ENCODE measurements at places on chromosomes 5 and 9.
A peak's percentile ranks its signal among the peaks of the same experiment; 100 is the strongest.

GRCh38 chr5:177361418-177362291 lies 3.9 kb downstream of the RGS14 start:
- peak; percentile 47 for DNase-seq

DNA sequence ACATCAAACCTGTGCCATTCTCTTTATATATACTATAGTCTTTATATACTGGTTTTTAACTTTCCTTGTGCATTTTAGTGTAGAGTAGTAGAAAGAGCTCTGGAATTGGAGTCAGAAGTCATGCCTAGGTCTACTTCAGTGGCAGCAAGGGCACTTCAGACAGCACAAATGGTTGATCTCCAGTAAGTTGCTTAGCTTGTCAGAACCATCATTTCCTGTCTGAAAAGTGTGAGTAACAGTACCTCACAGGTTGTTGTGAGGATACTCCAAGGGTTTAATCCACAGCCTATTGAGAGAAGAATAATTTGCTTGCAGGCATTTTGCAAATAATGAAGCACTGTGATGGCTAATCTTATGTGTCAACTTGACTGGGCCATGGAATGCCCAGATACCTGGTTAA lies 95.8 kb upstream of the NR4A3 start:
- no peak for DNase-seq

DNA sequence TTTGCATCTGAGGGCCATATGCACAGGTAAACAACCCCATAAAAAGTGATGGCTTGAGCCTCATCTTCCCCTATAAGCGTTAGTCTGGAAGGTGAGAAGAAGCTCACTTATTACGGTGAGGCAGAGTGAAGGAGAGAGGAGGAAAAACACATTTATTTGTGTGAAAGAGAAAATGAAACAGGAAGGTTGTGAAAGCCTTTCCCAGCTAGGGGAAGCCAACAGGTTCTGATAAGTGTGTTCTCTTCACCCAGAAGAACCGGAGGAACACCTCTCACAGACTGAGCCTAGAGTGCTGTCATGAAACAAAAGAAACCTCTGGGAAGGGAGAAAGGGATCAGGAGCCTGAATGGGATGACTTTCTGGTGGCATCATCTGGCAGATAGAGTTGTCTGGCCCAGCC lies 192.5 kb downstream of the PTTG1 start:
- DNase-seq, result no peak

GRCh38 chr9:135246248-135247205 lies 159.1 kb downstream of the OLFM1 start:
- DNase-seq, result no peak

GRCh38 chr5:56745864-56746263 lies 69.5 kb upstream of the MAP3K1 start:
- no peak for DNase-seq

- DNase-seq, result no peak
Observed at GRCh38 chr5:168179192-168179593, 112.3 kb upstream of the WWC1 start.

DNA sequence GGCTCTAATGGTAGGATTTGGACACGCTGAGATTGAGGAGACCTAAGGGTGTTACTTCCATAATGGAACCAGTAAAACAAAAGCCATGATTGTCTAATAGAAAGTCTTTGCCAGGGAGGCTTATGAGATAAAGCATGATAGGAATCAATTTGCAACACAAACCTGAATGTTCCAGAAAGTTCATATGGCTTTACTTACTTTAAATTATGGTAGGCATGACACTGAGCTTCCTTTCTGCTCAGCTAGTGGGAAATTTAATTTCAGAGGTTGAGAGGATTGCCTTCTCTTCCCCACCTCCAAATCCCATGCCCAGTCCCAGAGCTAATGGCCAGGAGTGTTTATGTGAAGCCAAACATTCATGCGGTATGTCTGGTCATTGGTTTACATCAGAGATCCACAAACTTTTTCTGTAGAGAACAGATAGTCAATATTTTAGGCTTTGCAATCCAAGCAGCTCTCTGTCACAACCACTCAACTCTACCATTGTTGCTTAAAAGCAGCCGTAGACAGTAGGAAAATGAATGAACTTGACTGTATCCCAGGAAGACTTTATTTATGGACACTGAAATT lies 114.5 kb downstream of the UGCG start:
- DNase-seq, result no peak

DNA sequence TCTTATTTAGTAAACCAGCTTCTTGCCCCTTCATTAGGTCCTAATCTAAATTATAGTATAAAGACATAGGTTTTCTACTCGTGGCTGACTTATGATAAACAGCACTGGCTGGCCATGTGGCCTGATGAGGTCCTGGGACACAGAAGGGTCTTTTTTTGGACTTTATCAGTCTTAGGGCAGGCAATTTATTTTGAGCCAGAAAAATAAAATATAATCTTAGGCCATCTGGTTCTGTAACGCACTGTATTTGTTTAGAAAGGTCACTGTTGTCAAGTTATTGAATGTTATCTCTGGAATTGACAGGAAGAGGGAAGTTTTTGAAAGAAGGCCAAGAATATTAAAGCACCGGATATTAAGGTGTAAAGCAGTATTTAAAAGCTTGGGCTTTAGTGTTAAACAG lies 53.9 kb downstream of the RFX3 start:
- no peak for DNase-seq

DNA sequence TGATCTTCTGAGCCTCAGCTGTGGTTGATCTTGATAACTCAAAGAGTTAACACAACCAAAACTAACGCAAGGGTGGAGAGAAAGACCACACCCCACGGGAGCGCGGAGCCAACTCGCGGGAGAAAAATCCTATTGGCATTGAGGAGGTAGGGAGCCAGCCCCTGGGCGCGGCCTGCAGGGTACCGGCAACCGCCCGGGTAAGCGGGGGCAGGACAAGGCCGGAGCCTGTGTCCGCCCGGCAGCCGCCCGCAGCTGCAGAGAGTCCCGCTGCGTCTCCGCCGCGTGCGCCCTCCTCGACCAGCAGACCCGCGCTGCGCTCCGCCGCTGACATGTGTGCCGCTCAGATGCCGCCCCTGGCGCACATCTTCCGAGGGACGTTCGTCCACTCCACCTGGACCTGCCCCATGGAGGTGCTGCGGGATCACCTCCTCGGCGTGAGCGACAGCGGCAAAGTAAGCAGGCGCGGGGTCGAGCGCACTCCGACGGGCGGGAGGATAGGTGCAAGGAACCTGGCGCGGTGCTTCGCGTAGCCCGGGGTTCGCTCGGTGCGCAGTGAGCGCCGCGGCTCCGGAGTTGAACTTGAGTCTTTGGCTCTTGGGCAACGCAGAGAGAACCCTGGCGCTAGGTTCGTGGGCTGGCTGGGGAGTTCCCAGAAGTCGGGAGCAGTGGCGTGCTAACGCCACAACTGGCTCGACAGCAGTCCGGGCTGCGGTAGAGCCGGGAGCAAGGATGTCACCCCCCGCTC lies at the start of gene GDA:
TSS of gene GDA (plus strand) at position 210 of the 745 bp plus-strand sequence. CDS start at position 330, 120 bp downstream.
- DNase-seq, result peak; percentile 7

DNA sequence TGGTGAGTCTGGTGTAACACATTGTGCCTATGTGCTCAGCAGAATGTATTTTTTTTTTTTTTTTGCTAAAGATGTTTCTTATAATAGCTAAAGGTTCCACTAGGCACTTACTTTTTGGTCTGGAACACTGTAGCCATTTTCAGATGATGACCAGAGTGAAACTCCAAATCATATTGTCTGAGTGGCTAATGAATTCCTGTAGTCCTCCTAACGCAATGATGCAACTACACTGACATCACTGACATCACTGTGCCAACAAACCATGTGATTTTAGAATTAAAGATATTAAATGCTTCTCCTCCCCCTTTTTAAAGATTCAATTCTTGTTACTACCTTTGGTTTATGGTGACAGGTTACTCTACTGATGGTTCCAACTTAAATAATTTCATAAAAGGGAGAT lies 28.8 kb downstream of the JAKMIP2 start:
- no peak for DNase-seq

GRCh38 chr9:21995006-21995665 lies 545 bp downstream of the CDKN2B-AS1 start:
- DNase-seq, result peak; percentile 85

DNA sequence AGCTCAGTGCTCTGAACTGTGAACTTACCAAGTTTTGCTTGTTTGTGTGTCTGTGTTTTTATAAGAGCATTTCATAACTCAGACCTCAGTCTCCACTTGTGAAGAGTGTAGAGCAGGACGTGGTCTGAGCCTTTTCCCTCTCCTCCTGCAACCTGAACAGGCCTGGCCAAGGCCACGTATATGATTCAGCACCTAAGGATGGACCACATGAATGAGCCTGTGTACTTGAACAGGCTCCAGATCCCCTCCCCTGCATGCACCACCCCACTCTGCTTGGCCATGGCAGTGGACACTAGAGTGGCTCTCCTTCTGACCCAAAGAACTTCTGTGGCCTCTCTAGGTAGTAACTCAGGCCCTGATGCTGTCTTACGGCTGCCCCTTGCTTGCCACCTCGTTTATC lies 125.9 kb upstream of the FSTL4 start:
- DNase-seq, result no peak

DNA sequence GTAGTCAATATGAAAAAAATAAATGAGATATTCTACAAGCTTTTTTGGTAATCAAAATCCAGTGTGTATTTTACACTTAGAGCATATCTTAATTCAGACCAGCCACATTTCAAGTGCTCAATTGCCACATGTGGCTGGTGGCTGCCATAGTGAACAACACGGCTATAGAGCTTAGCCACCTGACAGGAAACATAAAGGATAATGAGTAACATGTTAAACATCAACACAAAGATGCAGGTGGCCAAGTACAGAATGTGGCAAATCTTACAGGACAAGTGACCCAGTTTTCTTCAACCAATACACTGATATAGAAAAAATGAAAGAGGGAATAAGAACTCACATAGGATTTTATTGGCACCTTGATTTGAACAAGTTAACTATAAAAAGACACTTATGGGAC lies 61.4 kb downstream of the KIF24 start:
- DNase-seq, result no peak

DNA sequence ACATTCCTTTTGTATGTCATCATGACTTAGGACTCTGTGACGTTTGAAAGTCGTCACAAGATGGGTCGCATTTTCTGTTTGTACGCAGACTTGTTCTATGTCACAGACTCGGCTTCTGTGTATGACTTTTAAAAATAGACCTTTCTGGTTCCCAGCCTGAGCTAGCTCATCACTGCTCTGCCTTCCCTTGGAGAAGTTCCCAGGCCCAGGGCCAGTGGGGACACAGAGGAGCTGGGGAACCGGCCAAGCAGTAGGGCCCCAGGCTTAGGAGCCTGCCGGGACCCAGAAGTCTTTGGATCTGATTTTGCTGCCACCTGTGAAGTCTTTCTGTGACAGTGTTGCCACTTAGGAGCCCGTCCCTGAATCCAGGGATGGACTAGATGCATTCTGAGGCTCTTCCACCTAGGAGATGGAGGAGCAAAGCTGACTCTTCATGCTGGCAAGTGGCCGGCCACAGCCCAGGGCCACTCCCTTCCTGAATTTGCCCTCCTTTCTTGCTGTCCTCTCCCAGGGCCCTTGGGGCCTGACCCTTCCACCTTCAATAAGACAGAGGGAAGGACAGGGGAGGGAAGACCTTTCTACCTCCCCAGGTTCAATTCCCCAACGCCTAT lies 18.1 kb upstream of the UBE2QL1 start:
- DNase-seq, result no peak

DNA sequence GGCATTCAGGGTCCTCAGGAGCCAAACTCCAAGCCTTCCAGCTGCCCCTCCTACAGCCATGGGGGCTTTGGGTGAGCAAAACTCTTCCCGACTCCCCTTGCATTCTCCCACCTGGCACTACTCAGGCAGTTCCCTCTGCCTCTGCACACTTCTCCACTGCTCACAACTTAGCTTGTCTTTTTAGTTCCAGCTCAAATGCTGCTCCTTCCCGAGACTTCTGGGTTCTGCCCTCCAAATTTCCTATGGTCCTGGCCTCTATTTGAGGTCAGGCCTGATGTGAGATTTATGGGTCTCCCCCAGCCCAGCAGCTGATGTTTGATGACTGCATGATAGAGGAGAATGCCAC lies 5.7 kb upstream of the SLC25A48 start:
- DNase-seq, result no peak

DNA sequence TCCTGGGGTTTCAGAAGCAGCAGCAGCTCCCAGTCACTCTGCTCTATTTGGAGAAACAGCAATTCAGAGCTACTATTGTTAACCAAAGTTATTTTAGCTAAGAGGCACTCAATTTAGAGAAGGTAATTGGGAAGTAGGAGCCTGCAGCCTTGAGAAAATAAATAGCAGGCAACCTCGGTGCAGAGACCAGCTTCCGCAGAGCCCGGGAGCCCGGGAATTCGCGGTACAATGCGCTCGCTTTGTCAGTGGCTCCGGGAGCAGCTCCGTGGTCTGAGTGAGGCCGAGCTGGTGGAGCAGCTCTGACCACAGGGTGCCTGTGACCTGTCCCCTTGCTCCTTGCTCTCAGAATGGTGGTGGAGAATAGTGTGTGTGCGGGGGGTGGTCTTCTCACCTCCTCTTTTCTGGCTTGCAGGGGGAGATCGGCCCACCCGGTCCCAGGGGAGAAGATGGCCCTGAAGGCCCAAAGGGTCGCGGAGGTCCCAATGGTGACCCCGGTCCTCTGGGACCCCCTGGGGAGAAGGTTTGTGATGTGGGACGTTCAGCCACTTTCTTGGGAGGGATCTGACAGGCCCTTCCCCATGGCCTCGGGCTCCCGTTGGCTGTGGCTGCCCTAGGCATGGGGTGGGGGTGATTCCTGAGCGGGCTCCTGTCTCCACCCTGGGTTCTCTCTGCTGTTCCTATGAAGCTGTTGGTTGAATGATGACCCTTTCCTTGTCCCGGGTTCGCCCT lies 95.9 kb upstream of the FCN2 start:
- no peak for DNase-seq

DNA sequence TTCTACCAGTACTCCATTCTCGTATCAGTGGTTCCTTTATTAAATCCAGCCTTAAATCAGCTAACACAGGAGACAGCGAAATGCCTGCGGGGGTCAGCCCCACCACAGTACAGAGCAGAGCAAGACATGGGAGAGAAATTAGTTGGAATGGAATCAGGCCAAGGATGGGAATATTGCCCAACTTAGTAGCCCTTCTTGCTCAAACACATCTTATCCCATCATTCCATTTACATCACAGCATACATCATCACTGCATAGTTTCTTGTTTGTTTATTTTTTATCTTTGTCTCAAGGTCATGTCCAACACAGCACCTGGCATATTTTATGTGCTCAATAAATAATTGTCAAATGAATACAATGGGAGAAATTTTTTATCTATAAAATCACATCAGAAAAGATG lies 34.3 kb upstream of the DAB2 start:
- no peak for DNase-seq

- no peak for DNase-seq
Observed at GRCh38 chr5:36377192-36377591, 75.5 kb upstream of the RANBP3L start.

GRCh38 chr9:33289496-33289895 lies 820 bp upstream of the NFX1 start:
- DNase-seq, result peak; percentile 48
